Naive thymus-derived CD8-positive, alpha-beta T cell (primary cell): ENCODE measurements at places on chromosomes 3 and 15. TPM values are rescaled to one million over a fixed set of nuclear protein-coding genes. Genes with fewer than 3 reads are reported as not detected.

Gene ATP13A5
- polyA plus RNA-seq: not detected

Gene KCNH8
- not detected for polyA plus RNA-seq

Gene CERS3
- polyA plus RNA-seq: 0.50 TPM

Gene RHCG
- polyA plus RNA-seq: not detected

Gene IRAK2
- 6.0 TPM for polyA plus RNA-seq

Gene TRIM42
- not detected for polyA plus RNA-seq

- peaks cover 10% of the 10 kb centered on the region for H3K27me3 ChIP-seq
- peaks cover 17% of the 10 kb centered on the region for H3K4me1 ChIP-seq
- peak overlapping the region; percentile 43 for H3K4me3 ChIP-seq
- DNase-seq: peak; percentile 20
Observed at GRCh38 chr15:60044636-60045270, 40.6 kb downstream of the FOXB1 start.

GRCh38 chr3:159825216-159825854 is 163.3 kb upstream of the IL12A start:
- no peaks in the 10 kb centered on the region for H3K36me3 ChIP-seq
- H3K4me3 ChIP-seq: no peak overlapping the region
- DNase-seq: no peak
- H3K4me1 ChIP-seq: peaks cover 2% of the 10 kb centered on the region
- no peak overlapping the region for H3K27ac ChIP-seq

GRCh38 chr3:1717524-1717923 is 381.1 kb upstream of the CNTN4 start:
- H3K27ac ChIP-seq: no peak overlapping the region
- no peaks in the 10 kb centered on the region for H3K4me1 ChIP-seq
- no peaks in the 10 kb centered on the region for H3K36me3 ChIP-seq
- DNase-seq: no peak

DNA sequence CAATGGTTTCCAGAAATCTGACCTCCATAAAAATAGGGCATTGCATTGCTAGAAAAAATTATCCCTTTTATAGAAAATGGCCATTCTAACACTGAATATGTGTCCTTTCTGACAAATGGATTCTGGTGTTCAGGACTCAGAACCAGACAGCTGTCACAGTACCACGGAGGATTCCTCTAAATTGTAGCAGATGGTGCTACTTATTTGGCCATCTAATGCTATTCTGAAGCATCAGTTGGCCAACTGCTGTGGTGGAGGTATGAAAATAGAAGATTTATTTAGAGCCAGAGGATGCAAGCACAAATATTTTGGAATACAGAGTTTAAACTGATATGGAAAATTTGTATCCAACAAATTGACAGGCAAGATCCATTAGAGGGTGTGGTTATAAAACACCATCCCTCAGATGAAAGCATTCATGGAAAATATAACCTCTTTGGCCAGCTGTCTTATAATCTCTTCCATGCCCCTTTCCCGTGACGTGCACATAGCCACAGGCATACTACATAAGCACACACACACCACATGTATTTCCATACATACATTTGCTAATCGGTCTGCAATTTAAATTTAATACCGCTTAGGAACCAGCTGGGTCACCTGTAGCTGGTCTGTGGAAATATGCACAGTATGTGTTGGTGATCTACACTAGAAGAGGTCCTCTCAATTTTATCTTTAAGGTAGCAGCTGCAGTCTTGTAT is 302.7 kb upstream of the KCNMB2 start:
- H3K27me3 ChIP-seq: peaks cover 1% of the 10 kb centered on the region
- H3K4me3 ChIP-seq: no peak overlapping the region
- no peak for DNase-seq

GRCh38 chr15:48001393-48002039 is 119.3 kb upstream of the SLC24A5 start:
- no peaks in the 10 kb centered on the region for H3K27me3 ChIP-seq
- H3K36me3 ChIP-seq: no peaks in the 10 kb centered on the region
- DNase-seq: no peak
- H3K27ac ChIP-seq: no peak overlapping the region
- no peak overlapping the region for H3K4me3 ChIP-seq

GRCh38 chr3:124517306-124517705 is 212.9 kb upstream of the UMPS start:
- no peak for DNase-seq
- H3K4me3 ChIP-seq: no peak overlapping the region
- H3K36me3 ChIP-seq: no peaks in the 10 kb centered on the region
- peaks cover 16% of the 10 kb centered on the region for H3K27me3 ChIP-seq
- no peak overlapping the region for H3K27ac ChIP-seq
- no peaks in the 10 kb centered on the region for H3K4me1 ChIP-seq

DNA sequence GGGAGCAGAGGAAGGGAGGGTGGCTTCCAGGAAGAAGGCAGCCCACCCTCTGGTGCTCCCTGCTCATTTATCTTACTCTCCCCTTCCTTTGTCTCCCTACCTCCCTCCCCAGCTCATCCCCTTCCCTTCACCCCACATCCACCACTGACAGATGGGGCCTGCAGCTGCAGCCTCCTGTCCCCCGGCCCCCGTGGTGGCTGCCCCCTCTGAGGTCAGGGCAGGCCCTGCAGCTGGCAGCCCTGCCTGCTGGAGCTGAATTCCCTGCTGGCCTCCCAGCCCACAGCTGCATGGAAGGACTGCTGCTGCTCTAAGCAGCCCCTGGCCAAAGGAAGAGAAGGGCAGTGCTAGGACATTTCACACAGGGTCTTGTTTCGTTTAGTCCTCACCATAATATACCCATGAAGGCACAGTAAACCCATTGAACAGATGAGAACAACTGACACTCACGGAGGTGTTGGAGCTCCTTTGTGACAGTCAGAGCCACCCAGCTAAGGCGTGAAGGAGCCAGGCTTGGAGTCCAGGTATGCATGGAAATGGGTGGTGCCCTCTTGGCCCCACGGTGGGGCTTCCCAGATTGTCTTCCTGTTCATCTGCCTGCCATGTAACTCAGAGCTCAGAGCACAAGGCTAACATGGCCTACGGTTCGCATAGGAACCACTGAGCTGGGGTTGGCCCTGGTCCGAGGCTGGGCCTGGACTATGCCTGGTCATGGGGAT is 121.7 kb upstream of the PRR20G start:
- no peaks in the 10 kb centered on the region for H3K36me3 ChIP-seq
- H3K27ac ChIP-seq: no peak overlapping the region
- no peaks in the 10 kb centered on the region for H3K4me1 ChIP-seq
- H3K27me3 ChIP-seq: peaks cover 20% of the 10 kb centered on the region
- H3K4me3 ChIP-seq: no peak overlapping the region

DNA sequence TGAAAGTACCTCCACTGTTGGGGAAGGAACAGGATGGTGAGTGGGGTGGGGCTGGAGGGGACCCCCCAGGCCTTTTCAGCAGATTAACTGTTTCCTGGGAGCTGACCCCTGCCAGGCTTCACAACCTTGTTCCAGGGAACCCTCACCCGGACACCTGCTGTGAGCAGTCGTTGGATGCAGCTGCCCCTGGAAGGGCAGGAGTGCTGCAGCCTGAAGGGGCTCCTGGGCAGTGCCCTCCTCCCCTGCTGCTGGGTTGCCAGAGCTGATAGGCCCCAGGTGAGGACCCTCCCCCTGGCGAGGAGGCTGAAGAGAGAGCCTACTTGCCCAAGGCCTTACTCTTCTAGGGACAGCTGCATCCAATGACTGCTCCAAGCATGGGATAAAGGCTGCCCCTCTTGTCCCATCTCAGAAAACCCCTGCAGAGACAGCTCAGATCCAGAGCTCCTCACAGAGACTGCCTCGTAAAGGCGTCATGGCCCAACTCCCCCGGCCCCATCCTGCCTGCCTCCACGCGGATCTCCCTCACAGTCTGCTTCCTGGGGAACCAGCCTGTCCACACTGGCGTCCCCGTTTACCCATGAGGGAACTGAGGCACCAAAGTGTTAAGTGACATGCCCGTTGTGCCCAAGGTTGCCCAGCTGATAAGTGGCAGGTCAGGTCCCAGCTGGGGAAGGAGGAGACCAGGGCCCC is 193.4 kb upstream of the LINGO1 start:
- H3K4me3 ChIP-seq: no peak overlapping the region
- no peaks in the 10 kb centered on the region for H3K36me3 ChIP-seq
- no peak overlapping the region for H3K27ac ChIP-seq

GRCh38 chr15:28111543-28111942 is 12.4 kb upstream of the OCA2 start:
- H3K27ac ChIP-seq: no peak overlapping the region
- H3K4me1 ChIP-seq: peaks cover 5% of the 10 kb centered on the region
- peaks cover 4% of the 10 kb centered on the region for H3K27me3 ChIP-seq
- no peak overlapping the region for H3K4me3 ChIP-seq
- no peak for DNase-seq

DNA sequence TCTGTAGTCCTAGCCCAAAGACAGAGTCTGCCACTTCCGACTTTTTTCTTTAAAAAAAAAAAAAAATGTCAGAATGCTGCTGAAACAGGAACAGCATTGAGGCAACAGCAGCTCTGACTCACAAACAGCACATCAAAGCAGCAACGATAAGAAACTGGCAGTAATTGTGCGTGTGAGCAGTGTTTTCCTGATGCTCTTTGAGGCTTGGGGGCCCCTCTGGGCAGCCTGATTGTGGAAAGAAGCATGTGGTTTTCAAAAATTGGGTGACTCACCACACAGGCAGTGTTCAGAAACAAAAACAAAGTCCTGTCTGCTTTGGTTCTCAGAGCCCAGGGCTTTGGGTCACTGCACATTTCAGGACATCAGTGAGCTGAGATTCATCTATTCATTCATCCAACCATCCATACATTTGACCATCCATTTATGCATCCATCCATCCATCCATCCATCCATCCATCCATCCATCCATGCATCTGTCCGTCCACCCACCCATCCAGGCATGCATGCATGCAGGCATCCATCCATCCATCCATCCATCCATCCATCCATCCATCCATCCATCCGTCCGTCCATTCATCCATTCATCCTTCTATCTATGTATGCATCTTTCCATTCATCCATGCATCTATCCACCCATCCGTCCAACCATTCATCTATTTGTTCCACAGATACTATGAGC is 308.4 kb downstream of the RPLP1 start:
- peak overlapping the region; percentile 41 for H3K27ac ChIP-seq
- H3K27me3 ChIP-seq: no peaks in the 10 kb centered on the region
- H3K4me1 ChIP-seq: peaks cover 69% of the 10 kb centered on the region
- peak overlapping the region; percentile 64 for H3K4me3 ChIP-seq
- H3K36me3 ChIP-seq: no peaks in the 10 kb centered on the region

GRCh38 chr3:161990036-161990435 is 493.4 kb downstream of the OTOL1 start:
- no peaks in the 10 kb centered on the region for H3K4me1 ChIP-seq
- no peaks in the 10 kb centered on the region for H3K36me3 ChIP-seq
- H3K27me3 ChIP-seq: no peaks in the 10 kb centered on the region
- no peak overlapping the region for H3K4me3 ChIP-seq

DNA sequence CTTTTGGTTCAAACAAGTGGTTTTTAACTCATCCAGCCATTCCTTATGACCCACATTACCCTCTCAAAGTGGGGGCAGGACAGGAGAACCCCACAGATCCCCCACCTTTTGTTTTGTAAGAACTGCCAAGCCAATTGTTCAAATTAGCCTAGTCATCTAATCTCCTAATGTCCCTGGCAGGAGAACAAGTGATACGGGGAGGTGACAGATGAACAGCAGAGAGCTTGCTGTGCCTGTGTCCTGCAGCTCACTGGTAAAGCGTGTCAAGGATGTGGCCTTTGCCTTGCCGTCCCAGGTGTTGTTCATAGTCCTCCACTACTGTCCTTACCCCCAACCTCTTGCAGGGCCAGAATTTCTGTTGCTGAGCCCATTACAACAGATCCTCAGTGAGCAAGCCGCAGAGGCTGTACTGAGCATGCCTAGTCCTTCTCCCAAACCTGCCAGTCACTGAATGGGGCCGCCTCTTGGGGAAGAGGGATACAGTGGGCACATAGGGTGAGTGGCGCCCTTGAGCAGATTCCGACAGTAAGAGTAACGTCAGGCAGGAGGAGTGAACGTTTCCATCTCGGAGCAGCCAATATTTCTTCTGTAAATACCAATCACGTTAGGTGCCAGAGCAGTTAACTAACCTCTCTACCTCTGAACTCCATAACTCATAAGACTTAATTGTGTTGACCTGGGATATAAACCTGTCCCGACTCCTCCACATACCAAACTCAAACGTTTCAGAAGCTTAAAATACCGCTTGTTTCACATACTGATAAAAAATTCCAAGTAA is 87.4 kb downstream of the ITPR1 start:
- no peaks in the 10 kb centered on the region for H3K36me3 ChIP-seq
- H3K27ac ChIP-seq: peak overlapping the region; percentile 22
- H3K27me3 ChIP-seq: no peaks in the 10 kb centered on the region
- peaks cover 20% of the 10 kb centered on the region for H3K4me1 ChIP-seq
- no peak overlapping the region for H3K4me3 ChIP-seq

DNA sequence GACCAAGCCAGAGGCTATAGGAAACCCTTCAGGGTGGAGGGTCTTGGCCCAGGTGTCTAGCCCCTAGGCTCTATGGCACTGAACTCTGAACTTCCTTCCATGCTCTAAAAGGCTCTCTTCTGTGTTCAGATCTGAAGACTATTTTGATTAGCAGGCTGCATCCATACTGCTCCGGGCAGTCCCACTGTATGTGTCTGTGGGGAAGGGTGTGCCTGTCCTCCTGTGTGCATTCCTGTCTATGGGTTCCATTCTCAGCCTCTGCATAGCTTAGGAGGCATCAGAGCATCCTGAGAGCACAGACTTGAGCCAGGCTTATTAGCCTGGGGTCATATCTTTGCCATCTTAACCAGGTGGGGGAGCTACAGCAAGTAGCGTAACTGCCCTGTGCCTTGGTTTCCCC is 38.0 kb downstream of the EXOG start:
- peaks cover 30% of the 10 kb centered on the region for H3K36me3 ChIP-seq
- no peak for DNase-seq
- peaks cover 5% of the 10 kb centered on the region for H3K4me1 ChIP-seq
- H3K4me3 ChIP-seq: no peak overlapping the region
- H3K27me3 ChIP-seq: no peaks in the 10 kb centered on the region
